ENCODE measurements at places on chromosomes 1 and 21.

GRCh38 chr1:24963099-24963872, 33.2 kb upstream of the RUNX3 start:
- DNase-seq: no peak

- no peak for DNase-seq
Observed at GRCh38 chr1:53525595-53525994, 66.4 kb downstream of the DMRTB1 start.

DNA sequence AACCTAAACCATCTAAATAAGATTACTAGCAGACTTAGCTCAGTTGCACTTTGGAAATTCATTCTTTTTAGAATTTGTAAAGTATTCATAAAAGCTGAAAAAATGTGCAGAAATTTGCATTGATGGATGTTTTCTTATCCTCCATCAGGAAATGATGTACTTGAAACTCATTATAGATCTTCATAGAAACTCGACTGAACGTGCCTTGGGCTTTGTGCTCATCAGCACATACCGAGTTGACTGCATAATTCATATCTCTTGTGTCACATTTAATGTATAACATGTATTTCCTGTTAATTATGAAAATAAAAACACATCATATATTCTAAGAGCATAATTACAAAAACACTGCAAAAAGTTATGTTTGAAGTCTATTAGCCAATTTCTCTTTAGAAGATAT, 290.9 kb upstream of the NR5A2 start:
- DNase-seq: no peak

DNA sequence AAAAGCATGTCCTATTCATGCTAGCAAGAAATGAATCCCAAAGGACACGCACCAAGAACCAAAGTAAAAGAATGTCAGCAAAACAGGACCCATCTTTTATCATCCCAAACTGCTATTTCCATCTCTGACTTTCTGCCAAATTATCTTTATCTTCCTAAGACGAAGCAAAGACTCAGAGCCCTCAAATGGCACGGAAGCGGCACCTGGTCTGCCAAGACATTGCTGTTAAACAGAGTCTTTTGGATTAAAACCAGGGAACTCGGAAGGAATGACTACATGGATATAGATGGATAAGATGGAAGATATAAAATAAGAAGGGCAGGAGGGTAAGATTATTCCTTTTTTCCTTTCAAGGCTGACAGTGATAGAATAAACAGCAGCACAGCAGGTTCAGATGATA, 60.8 kb upstream of the LBR start:
- no peak for DNase-seq

GRCh38 chr1:110336300-110337039, 2.7 kb upstream of the RBM15 start:
- no peak for DNase-seq

Measured in GM18507 (cell line).